ENCODE measurements at places on chromosomes 13 and 19.

DNA sequence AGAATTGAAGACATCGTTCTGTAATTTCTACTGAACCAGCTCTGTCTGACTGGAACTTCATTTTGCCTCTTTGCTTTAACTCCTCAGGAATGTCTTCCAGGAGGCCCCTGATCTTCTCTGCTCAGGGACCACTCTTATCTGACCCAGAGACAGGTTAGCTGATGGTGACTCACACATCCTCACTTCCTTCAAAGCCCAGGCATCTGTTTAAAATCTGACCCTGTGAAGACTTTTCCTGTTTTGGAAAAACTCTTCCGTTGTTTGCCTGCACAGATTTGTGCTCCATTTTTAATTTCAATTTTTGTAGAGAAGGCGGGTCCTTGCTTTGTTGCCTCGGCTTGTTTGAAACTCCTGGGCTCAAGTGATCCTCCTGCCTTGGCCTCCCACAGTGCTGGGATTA, 1.6 kb downstream of the ARL11 start:
- no peak for DNase-seq

DNA sequence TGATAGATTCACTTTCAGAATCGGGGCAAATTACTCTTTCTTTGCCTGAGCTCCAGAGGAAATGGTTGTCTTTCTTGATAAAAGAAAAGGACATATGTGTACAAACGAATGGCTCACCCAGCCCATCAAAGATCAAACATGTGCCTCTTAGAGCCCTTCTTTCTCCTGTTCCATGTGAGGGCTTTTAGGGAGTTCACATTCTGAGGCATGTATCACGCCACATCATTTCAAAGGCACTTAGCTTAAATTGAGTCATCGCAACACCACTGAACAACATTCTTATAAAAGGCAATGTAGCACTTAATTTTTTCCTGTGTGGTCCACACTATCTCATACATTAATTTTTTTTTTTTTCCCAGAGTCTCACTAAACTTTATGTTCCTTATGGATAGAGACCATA, 521.0 kb downstream of the SUCLA2 start:
- DNase-seq: no peak

- no peak for DNase-seq
Observed at GRCh38 chr13:98295371-98295770, 118.3 kb upstream of the RNF113B start.

DNA sequence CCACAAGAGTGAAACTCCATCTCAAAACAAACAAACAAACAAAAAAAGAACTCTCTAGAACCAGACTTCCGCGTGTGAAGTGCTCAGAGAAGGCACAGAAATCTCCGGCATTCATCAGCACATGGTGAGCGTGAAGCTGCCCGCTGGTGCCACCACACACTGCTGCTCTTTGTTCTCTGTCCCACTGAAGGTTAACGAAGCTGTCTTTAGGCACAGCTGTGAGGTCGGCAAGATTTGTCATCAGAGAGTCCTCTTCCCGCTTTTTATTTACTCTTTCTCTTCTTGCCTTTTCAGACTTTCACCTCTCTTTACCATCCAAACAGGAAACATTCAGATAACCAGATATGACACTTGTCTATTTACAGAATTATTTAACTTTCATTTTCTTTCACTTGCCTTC, 115.2 kb upstream of the ARGLU1 start:
- DNase-seq: no peak

DNA sequence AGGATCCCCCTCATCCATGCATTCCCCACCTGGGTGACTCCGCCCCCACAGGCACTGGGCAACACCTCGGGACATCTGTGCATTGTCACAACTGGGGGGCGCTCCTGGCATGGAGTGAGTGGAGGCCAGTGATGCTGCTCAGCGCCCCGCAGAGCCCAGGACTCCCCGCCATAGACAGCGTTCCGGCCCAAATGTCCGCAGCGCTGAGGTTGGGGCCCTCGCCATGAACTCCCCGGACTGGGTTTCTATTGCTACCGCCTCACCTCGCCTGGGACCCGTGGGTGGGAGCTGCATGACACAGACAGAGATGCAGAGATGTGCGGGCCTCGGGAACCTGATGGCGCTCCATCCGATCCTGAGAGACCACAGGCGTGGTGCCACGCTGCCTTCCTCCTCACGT, 4.6 kb downstream of the FZR1 start:
- DNase-seq: no peak

Data from CD4-positive, alpha-beta T cell treated with Interleukin-4 for 4 hours (primary cell).